ENCODE measurements at places on chromosomes 13 and 19. TPM values are rescaled to one million over a fixed set of nuclear protein-coding genes. Genes with fewer than 3 reads are reported as not detected.
A peak's percentile ranks its signal among the peaks of the same experiment; 100 is the strongest.

FFAR3 gene
- total RNA-seq, result 2.4 TPM

GJB2 gene
- total RNA-seq, result 9.9 TPM

ZNF564 gene
- total RNA-seq, result 5.2 TPM

ZNF729 gene
- total RNA-seq, result not detected

CYP4F11 gene
- total RNA-seq, result not detected

DNA sequence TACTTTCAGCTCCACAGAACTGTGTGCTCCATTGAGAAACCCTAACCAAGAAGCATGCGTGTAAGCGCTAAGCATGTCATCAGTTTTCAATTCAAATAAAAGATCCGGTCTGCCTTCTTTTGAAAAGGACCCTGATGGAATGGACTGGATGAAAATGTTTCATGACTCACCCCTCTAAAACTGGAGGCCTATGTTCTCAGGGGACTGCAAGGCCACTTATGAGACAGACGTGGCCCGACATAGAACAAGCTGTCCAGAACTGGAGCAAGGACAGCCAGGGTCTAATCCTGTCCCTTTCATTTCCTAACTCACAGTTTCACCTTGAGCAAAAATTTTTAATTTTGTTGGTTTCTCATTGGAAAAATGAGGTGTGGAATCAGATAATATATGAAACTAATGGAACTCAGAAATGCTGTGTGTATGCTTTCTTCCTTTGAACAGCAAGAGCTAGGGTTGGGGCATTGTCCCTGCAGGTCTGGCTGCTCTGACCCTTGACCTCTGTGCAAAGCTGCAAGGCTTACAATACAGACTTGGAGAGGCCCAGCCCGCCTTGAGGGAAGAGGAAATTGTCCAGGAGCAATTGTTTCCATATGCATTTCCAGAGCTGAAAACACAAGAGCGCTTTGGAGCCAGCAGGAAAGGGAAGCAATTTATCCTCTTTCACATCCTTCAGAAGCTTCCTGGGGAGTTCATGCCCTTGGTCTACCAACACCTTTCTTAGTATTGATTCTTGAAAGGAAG, 553.4 kb upstream of the KLF12 start:
- no peaks in the 10 kb centered on the region for H3K36me3 ChIP-seq
- H3K4me1 ChIP-seq, result no peaks in the 10 kb centered on the region
- peaks cover 2% of the 10 kb centered on the region for H3K27me3 ChIP-seq
- no peak overlapping the region for H3K4me3 ChIP-seq

DNA sequence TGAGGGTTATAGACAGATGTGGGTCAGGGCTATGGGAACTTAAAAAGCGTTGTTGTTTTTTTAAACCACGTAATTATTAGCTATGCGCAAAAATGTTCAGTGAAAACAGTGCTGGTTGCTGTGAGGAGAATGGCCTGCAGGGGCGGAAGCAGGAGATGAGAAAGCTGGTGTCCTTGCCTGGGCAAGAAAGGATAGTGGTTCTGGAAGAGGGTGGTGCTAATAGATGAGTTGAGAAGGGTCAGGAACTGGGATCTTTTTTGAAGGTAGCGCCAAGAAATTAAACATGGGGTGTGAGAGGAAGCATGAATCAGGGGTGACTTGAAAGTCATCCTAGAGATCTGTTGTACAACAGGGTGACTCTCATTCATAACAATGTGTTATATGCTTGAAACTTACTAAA, 4.8 kb upstream of the SMG9 start:
- no peak overlapping the region for H3K4me3 ChIP-seq
- H3K4me1 ChIP-seq, result peaks cover 63% of the 10 kb centered on the region
- no peaks in the 10 kb centered on the region for H3K27me3 ChIP-seq
- DNase-seq, result no peak
- H3K36me3 ChIP-seq, result peaks cover 45% of the 10 kb centered on the region
- peak overlapping the region; percentile 38 for H3K27ac ChIP-seq

- no peaks in the 10 kb centered on the region for H3K27me3 ChIP-seq
- no peaks in the 10 kb centered on the region for H3K36me3 ChIP-seq
- DNase-seq, result no peak
- H3K4me3 ChIP-seq, result no peak overlapping the region
- H3K4me1 ChIP-seq, result no peaks in the 10 kb centered on the region
Measured at GRCh38 chr13:72284791-72285190, 417.8 kb upstream of the DACH1 start.

DNA sequence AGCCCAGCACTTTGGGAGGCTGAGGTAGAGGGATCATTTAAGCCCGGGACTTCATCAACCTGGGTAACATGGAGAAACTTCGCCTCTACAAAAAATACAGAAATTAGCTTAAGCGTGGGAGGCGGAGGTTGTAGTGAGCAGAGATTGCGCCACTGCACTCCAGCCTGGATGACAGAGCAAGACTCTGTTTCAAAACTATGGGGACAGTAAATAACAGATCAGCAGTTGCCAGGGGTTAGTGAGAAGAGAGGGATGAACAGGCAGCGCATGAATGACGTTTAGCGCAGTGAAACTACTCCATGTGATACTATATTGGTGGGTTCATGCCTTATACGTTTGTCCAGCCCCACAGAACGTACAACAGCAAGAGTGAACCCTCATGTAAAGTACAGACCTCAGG, 7.1 kb upstream of the ICAM3 start:
- H3K4me3 ChIP-seq, result no peak overlapping the region
- no peak for DNase-seq
- H3K27me3 ChIP-seq, result no peaks in the 10 kb centered on the region

GRCh38 chr13:110262508-110263291, 44.3 kb downstream of the COL4A1 start:
- no peak for DNase-seq
- no peak overlapping the region for H3K27ac ChIP-seq
- H3K4me3 ChIP-seq, result no peak overlapping the region
- peaks cover 33% of the 10 kb centered on the region for H3K27me3 ChIP-seq
- H3K36me3 ChIP-seq, result no peaks in the 10 kb centered on the region

GRCh38 chr13:111027458-111028439, 87.4 kb upstream of the ARHGEF7 start:
- DNase-seq, result peak; percentile 28
- no peaks in the 10 kb centered on the region for H3K36me3 ChIP-seq
- peaks cover 22% of the 10 kb centered on the region for H3K27me3 ChIP-seq
- no peak overlapping the region for H3K27ac ChIP-seq

DNA sequence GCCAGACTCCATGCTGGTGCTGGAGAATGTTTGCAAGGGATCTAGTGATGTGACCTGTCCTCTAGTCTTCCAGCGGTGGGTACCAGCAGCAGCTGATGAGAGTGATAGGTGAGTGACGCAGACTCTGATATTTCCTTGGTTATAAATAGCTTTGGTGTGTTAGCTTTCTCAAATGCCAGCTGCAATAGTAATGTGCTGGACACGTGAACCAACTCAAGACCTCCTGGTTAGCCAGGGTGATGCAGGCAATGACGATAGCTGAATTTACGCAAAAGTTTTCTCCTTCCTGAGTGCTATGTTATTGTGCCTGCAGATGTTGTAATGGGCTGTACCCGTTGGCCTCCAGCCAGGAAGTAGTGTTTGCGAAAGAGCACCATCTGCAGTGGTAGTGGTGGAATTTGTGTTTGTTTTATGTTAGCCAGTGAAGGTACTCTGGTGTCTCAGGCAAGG, 129.5 kb downstream of the CYSLTR2 start:
- H3K4me3 ChIP-seq, result no peak overlapping the region
- no peaks in the 10 kb centered on the region for H3K4me1 ChIP-seq
- H3K27ac ChIP-seq, result no peak overlapping the region
- no peak for DNase-seq
- peaks cover 8% of the 10 kb centered on the region for H3K36me3 ChIP-seq

GRCh38 chr13:111393221-111393790, 72.9 kb downstream of the TEX29 start:
- DNase-seq, result no peak
- H3K27me3 ChIP-seq, result no peaks in the 10 kb centered on the region
- H3K27ac ChIP-seq, result no peak overlapping the region
- no peaks in the 10 kb centered on the region for H3K36me3 ChIP-seq
- H3K4me1 ChIP-seq, result peaks cover 15% of the 10 kb centered on the region

GRCh38 chr13:73754727-73755292, 379.4 kb downstream of the KLF12 start:
- DNase-seq, result peak; percentile 10
- H3K27ac ChIP-seq, result no peak overlapping the region
- H3K4me3 ChIP-seq, result no peak overlapping the region

DNA sequence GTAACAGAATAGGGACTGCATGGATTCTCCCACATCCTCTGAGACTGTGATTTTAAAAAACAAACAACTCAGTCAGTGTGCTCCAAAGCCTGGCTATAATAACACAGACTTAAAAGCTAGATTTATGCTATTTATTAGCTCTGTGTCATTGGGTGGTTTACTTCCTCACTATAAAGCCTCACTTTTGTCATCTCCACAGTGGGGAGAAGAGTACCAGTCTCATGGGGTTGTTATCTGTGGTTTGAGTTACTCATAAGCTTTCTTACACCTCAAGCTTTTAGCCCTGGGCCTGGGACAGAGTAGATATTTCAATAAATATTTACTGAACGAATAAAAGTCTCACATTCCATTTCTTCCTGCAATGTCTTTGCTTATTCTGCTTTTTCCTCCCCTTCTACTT, 5.3 kb downstream of the RNASEH2B start:
- DNase-seq, result no peak
- H3K27ac ChIP-seq, result peak overlapping the region; percentile 78
- no peak overlapping the region for H3K4me3 ChIP-seq
- H3K27me3 ChIP-seq, result no peaks in the 10 kb centered on the region
- peaks cover 4% of the 10 kb centered on the region for H3K36me3 ChIP-seq

GRCh38 chr13:100658363-100658762, 16.2 kb downstream of the TMTC4 start:
- no peaks in the 10 kb centered on the region for H3K27me3 ChIP-seq
- peaks cover 28% of the 10 kb centered on the region for H3K36me3 ChIP-seq
- peaks cover 18% of the 10 kb centered on the region for H3K4me1 ChIP-seq
- no peak overlapping the region for H3K4me3 ChIP-seq
- H3K27ac ChIP-seq, result peak overlapping the region; percentile 33
- DNase-seq, result no peak

GRCh38 chr19:19866611-19867248, 1.0 kb downstream of the ZNF253 start:
- H3K27me3 ChIP-seq, result no peaks in the 10 kb centered on the region
- peak overlapping the region; percentile 98 for H3K27ac ChIP-seq
- H3K36me3 ChIP-seq, result peaks cover 19% of the 10 kb centered on the region
- H3K4me1 ChIP-seq, result peaks cover 27% of the 10 kb centered on the region
- H3K4me3 ChIP-seq, result peak overlapping the region; percentile 88
- peak; percentile 76 for DNase-seq

DNA sequence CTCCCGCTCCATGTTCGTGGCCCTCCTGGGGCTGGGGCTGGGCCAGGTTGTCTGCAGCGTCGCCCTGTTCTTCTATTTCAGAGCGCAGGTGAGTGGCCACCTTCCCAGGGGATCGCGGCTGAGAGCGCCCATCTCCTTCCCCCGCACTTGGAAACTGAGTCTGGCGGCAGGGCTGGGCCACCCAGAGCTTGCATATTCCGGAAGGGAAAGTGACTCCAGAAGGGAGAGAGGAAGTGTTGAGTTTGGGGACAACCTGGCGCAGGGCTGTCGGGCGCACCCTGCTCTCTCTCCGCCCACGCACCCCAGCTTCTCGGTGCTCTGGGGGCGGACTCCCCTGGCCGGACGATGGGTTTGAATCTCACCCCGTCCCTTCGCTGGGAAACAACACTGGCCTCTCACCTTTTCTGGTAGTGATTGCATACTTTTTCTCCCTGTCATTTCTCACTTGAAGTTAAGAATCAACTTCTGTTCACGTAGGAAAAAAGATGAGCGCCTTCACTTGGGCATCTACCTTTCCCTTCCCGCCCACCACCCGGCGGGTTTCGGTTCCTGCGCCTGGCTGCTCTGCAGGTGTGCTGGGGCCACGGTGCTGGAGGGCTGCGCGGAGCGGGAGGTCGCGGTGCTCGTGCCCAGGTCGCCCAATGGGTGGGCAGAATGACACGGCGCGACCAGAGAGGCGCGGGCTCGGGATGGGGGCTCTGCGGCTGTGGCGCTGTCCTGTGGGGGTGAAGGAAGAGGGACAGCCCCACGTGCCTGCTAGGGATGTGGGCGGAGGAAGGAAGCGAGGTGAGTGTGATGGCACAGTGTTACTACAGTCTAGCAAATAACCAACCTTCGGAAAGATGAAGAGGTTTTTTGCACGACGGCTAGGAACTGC, 721 bp downstream of the TNFSF11 start:
- peaks cover 41% of the 10 kb centered on the region for H3K4me1 ChIP-seq
- peak overlapping the region; percentile 86 for H3K27ac ChIP-seq
- H3K27me3 ChIP-seq, result peaks cover 34% of the 10 kb centered on the region
- H3K36me3 ChIP-seq, result no peaks in the 10 kb centered on the region

GRCh38 chr19:30671622-30672051, 299.5 kb downstream of the ZNF536 start:
- no peak overlapping the region for H3K4me3 ChIP-seq
- H3K4me1 ChIP-seq, result no peaks in the 10 kb centered on the region
- no peak for DNase-seq
- H3K36me3 ChIP-seq, result no peaks in the 10 kb centered on the region
- H3K27me3 ChIP-seq, result peaks cover 14% of the 10 kb centered on the region
- H3K27ac ChIP-seq, result no peak overlapping the region
